ENCODE measurements at places on chromosomes 11 and 22.

DNA sequence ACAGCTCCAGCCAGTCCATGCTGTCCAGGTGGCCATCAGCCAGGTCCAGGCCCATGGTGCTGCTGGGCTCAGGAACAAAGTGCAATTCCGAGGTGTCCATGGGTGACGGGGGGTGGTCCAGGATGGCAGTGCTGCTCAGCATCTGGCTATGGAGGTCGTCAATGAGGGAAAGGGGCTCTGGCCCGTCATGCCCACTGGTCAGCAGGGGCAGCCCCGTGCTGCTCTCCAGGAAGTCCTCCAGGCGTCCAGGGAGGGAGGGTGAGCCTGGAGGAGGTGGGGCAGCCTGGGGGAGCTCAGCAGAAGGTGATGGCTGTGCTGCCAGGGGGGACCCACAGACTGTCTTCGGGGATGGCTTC lies 41.1 kb downstream of the SGSM3 start:
- no peak for DNase-seq

- peak; percentile 49 for DNase-seq
Measured at GRCh38 chr11:32960553-32961164, 55.0 kb upstream of the DEPDC7 start.

DNA sequence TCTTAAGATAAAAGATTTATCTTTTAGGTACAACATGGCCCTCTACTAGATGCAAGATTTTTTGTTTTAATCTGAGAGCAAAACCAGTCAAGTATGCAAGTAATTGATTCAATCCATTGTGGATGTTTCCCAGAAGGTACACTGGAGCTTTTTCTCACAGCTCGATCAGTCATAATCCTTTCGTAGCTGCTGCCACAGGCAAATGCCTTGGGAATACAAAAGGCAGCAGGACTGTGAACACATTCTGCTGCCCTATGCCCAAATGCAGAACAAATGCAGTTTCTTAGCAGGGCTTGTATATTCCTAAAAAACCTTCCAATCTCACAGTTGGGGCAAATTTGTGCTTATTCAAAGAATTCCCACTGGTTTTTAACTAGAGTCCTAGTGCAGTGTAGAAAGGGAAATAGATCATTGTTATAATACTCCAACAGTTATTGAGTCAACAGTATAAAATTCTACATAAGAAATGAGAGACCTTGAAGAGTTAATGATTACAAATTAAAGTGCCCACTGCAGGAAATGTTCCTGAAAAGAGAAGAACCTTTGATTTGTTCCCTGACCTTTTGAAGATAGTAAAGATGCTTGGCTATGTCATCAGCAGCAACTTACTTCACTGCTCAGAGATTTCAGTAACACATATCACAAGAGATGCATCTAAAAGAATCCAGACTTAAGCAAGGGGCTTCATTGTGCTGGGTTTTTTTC lies 14.1 kb downstream of the LPXN start:
- DNase-seq = no peak

DNA sequence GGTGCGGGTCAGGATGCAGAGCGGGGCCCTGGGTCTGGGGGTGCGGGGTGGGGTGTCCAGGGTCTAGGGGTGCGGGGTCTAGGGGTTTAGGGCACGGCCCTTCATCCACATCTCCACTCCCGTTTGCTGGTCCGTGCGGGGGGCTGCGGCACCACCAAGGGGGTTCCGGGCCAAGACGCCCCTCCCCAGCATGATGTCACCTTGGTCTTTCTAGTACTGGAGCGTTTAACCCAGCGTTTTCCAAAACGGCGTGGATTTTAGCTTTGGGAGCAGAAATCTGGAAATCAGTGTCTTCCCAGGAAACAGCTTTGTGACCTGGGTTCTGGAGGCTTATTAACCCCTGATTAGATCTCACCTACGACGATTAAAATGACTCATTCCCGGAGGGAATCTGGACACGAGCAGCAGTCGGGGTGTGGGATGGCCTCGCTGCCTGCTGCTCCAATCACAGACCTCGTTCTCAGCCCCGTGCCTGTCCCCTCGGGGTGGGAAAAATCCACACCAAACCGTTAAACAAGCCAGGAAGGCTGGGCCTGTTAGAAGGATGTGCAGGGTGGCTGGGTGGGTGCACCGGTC lies 759 bp downstream of the AP2A2 start:
- DNase-seq = no peak

DNA sequence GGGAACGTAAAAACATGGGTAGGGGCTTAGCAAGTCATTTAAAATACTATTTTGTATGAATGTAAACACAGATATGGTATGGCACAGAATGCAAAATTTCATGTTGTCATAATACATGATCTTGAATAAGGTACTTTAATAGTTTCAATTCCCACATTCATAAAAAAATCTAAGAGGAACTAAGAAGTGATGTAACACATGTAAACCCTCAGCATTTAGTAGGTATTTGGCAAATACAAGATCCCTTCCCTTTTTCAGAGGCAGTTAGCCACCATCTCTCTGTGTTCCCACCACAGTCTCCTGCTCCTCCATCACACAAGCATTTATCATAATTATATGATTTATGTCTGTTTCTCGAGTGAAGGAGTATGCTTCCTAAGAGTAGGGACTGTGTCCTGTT lies 251.8 kb downstream of the TENM4 start:
- DNase-seq = peak; percentile 5

DNA sequence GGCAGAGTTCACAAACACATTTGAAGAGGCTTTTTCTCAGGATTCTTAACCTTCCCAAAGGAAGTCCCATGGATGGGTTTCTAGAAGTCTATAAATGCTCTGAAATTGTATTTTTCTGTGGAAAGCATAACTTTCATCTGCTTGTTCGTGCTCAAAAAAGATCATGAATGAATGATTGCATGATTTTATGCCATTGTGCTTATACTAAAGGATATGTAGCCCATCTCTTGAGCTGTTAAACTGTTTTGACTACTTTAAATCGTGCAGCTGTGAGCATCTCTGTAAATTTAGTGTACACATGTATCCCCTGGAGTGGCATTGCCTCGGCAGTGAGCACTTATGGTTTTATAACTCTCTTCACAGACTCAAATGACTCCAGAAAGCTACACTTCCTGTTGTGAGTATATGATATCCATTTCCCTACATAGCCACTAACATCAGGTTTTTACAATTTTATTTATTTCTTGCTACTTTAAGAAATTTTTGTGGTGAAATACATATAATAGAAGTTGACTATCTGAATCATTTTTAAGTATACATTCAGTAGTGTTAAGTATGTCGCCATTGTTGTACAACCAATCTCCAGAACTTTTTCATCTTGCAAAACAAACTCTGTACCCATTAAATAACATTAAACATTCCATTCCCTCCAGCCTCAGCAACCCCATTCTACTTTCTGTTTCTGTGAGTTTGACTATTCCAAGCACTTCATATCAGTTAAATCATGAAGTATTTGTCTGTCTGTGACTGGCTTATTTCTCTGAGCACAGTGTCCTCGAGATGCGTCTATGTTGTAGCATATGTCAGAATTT lies 8.0 kb downstream of the NEAT1 start:
- DNase-seq = no peak

GRCh38 chr11:128496692-128497060 lies 90.7 kb downstream of the ETS1 start:
- DNase-seq = no peak

GRCh38 chr11:30454111-30454510 lies 131.2 kb downstream of the ARL14EP start:
- no peak for DNase-seq

GRCh38 chr22:17149076-17149815 lies 9.8 kb downstream of the HDHD5 start:
- DNase-seq = no peak

GRCh38 chr11:69904161-69904973 lies 85.2 kb upstream of the FGF3 start:
- no peak for DNase-seq

- no peak for DNase-seq
Measured at GRCh38 chr22:32343941-32344340, 13.7 kb upstream of the RFPL3 start.

DNA sequence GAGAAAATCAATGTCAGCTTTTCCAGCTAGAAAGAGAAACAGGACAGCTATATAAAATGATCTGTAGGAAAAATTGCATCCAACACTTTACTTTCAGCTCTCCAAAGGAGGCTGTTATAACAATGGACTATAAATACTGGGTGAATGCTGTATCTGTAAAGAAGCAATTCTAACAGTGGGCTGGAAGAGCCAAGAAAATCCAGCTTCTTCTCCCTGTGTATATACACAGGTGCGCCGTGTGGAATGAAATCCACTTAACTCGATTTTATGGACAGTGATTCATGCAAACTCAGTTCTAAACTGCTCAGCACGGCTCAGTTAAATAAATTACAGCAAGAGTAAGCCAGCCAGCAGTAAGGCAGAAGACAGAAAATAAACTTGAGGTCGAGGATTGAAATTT lies 32.5 kb upstream of the LMO2 start:
- DNase-seq = no peak

- no peak for DNase-seq
Measured at GRCh38 chr22:39974065-39974464, 13.9 kb downstream of the TMA7B start.

- DNase-seq = peak; percentile 78
Measured at GRCh38 chr22:38951734-38952133, 5.7 kb upstream of the APOBEC3A start.

- DNase-seq = no peak
Measured at GRCh38 chr22:37560608-37561211, 430 bp downstream of the CDC42EP1 start.

- no peak for DNase-seq
Measured at GRCh38 chr11:115739146-115739545, 234.9 kb upstream of the CADM1 start.

GRCh38 chr11:70732023-70732880 lies 333.9 kb downstream of the CTTN start:
- DNase-seq = no peak

DNA sequence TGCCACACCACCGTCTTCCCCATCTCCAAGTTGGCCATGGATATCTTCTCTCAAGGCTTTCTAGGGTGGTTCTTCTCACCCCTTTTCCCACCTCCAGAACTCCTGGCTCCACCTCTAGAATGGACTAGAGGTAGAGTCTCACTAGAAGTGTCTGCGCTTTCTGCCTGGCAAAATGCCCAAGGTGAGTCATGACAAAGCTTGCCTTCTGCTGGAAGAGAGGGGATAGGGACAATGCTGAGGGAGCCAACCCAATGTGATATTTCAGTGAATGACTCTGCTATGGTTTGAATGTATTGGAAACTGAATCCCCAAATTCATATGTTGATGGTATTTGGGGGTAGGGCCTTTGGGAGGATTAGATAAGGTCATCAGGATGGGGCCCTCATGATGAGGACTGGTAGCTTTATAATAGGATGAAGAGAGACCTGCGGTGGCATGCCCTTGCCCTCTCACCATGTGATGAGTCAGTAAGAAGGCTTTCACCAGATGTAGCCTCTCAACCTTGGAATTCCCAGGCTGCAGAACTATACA lies 4.1 kb upstream of the CD82 start:
- no peak for DNase-seq

GRCh38 chr11:101949680-101950220 lies 33.4 kb upstream of the ANGPTL5 start:
- DNase-seq = no peak

DNA sequence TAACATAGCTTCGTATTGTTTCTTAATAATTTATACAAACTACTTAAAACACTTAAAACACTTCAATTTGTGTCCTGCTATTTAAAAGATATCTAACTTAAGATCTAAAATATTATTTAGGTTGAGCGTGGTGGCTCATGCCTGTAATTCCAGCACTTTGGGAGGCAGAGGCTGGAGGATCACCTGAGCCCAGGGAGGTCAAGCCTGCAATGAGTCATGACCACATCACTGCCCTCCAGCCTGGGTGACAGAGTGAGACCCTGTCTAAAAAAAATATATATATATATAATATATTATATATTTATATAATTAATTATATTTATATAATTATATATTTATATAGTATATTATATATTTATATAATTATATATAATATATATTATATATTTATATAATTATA lies 4.2 kb upstream of the CTR9 start:
- no peak for DNase-seq

GRCh38 chr22:38964989-38965388 lies 7.6 kb downstream of the APOBEC3A start:
- no peak for DNase-seq

- no peak for DNase-seq
Measured at GRCh38 chr22:26215736-26216135, 46.5 kb downstream of the SEZ6L start.

DNA sequence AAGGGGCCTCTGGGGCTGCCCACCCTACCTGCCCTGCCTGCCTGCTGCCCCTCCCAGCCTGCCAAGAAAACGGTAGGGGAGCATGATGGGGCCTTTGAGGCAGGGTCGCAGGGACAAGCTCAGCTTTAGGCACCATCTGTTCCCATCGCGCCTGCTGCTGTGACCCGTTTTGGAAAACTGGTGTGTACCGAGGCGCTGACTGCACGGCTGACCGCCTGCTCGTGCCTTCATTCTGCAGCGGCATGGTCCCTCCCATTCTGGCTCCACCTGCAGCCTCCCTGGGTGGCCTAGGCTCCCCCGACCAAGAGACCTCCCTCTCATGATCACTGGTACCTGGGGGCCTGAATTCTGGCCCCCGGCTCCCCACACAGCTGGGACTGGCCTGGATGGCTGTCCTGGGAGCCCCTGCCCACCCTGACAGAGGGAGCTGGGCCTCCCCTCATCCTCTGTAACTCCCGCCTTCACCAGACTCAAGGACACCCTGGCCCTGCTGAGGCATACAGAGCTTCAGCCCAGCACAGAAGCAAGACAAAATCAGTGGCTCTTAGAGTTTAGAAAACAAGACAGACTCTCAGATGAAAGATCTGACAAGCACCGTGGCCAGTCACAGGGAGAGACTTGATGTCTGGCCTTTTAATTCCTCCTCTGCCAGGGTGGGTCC lies 6.5 kb upstream of the MYRF start:
- no peak for DNase-seq

DNA sequence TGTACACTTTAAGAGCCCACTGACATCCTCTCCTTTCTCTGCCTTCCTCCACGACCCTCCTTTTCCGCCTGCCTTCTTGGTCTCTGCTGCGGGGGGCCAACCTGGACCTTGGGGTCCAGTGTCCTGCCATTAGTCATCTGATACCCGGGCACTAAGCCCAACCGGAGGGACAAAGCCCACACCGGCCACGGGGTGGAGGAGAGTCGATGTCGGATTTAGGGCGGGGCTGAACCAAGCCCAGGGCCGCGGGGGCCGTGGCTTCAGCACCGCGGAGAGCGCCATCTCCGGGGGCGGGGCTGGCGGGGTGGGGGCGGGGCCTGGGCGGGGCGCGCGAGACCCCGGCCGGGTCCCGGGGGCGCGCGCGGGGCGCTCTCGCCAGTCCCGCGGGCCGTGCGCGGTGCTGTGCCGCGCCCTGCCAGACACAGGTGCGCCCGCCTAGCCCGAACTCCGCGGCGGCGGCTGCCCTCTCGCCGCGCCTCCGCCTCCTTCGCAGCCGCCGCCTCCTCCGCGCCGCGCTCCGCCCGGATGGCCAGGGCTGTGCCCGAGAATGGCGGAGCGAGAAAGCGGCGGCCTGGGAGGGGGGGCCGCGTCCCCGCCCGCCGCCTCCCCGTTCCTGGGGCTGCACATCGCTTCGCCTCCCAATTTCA lies at the start of gene MAPK8IP1:
MAPK8IP1 (plus strand) TSS at position 378 of the 647 bp plus-strand sequence; CDS start at position 548, 170 bp downstream.
- peak; percentile 35 for DNase-seq

DNA sequence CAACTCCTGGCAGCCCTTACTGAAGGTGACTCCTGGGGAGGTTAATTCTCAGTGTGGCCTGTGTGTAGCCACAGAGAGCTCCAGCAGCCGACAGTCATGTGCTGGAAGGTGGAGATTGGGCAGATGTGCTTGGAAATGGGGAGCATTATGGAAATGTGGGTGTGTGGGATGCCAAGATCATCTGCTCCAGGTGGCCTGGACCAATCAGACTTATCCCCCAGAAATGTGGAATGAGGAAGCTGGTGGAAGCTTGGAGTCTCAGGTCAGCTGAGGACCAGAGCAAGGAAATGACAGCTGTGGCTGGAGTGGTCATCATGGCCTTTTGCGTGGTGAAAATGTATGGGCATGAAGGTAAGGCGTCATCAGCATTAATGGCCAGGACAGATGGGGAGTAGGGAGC lies 234.0 kb downstream of the MIAT start:
- no peak for DNase-seq

Measured in AML-193 (cell line).